ENCODE measurements at places on chromosomes 2 and 18.
A peak's percentile ranks its signal among the peaks of the same experiment; 100 is the strongest.

DNA sequence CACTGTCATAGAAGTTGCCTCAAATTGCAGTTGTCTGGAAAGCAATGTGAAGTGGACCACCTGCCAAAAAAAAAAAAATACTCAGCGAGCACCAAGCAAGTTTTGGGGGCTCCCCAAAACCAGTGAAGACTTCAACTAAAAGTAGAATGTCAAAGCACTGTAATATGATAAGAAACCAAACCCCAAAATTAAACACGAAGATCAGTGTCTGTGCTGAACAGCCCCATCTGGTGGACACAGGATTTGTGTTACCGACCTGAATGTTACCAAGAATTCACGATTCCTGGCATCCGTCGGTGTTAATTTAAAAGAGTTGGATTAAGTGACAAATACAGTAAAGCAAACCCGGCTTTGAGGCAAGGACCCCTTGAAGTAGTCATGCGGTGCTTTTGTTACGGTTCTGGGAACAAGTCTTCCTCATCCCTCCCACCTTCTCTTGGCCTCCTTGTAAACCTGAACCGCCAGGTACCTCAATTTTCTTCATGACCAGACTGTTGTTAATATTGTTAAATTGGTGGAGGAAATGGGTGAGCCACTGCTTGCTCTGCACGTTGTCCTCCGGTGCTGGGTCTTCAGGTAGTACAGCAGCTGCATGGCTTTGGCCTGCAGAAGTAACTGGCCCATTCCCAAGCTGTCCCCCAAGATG is 31.3 kb upstream of the SSB start:
- DNase-seq, result peak; percentile 46

GRCh38 chr2:32009516-32010256 is 1.1 kb downstream of the MEMO1 start:
- DNase-seq, result peak; percentile 26

DNA sequence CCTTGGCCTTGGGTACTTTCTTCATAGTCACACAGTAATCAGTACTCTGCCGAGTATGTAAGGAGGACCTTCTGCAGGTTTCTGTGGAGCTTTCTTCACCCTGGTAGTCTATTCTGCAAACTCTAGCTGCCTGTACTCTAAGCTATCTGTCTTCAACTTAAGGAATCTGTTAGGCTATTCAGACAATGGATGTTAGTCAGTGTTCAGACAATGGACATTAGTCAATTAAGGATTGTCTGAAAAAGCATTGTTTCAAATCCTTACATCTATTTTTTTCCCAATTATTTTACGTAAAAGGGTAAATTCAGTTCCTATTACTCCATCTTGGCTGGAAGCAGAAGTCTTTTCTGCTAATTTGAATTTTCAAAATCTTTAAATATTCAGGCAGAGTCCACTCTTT is 75.7 kb downstream of the WDR7 start:
- no peak for DNase-seq

DNA sequence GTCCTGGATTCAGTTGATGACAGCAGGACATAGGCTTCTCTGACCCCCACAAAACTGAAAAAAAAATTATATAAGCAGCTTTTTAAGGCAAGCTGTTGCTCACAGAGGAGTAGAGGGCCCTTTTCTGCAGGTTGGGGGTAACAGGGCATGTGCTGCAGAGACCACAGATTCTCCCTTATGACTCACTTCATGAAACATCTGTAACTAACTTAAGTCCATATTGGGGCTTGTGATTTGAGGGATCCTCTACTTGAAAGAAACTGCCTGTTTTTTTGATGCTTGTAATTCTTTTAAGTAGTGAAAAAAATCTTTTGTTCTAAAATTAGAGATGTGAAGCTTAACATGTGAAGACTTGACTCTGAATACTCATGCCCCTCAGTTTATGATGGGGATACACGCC is 33.4 kb downstream of the XRCC5 start:
- DNase-seq, result no peak

- DNase-seq, result no peak
These were observed 131.7 kb upstream of the SPOPL start for GRCh38 chr2:138369856-138370255.

- no peak for DNase-seq
These were observed 18.1 kb upstream of the DNAH7 start for GRCh38 chr2:196086517-196087368.

- DNase-seq, result no peak
These were observed 107.2 kb upstream of the L3MBTL4 start for GRCh38 chr18:6521803-6522418.

GRCh38 chr2:223475901-223476300 is 126.3 kb downstream of the SCG2 start:
- no peak for DNase-seq

- no peak for DNase-seq
These were observed 13.8 kb upstream of the POU3F3 start for GRCh38 chr2:104840156-104840555.

- DNase-seq, result no peak
These were observed 76.1 kb downstream of the RHBDD1 start for GRCh38 chr2:226911932-226912331.

- no peak for DNase-seq
These were observed 134.2 kb upstream of the NOL4 start for GRCh38 chr18:34358923-34359322.

GRCh38 chr18:31772699-31773098 is 12.0 kb upstream of the SLC25A52 start:
- no peak for DNase-seq

GRCh38 chr2:201267278-201268030 is 7.1 kb downstream of the CASP8 start:
- DNase-seq, result no peak

- DNase-seq, result no peak
These were observed 16.0 kb upstream of the CHRNA1 start for GRCh38 chr2:174780191-174780840.

GRCh38 chr2:26846334-26847306 is 1.3 kb upstream of the DPYSL5 start:
- DNase-seq, result peak; percentile 55

GRCh38 chr18:37476182-37476581 is 89.4 kb downstream of the CELF4 start:
- DNase-seq, result no peak

- DNase-seq, result no peak
These were observed 4.8 kb upstream of the ARHGAP15 start for GRCh38 chr2:143124445-143124844.

DNA sequence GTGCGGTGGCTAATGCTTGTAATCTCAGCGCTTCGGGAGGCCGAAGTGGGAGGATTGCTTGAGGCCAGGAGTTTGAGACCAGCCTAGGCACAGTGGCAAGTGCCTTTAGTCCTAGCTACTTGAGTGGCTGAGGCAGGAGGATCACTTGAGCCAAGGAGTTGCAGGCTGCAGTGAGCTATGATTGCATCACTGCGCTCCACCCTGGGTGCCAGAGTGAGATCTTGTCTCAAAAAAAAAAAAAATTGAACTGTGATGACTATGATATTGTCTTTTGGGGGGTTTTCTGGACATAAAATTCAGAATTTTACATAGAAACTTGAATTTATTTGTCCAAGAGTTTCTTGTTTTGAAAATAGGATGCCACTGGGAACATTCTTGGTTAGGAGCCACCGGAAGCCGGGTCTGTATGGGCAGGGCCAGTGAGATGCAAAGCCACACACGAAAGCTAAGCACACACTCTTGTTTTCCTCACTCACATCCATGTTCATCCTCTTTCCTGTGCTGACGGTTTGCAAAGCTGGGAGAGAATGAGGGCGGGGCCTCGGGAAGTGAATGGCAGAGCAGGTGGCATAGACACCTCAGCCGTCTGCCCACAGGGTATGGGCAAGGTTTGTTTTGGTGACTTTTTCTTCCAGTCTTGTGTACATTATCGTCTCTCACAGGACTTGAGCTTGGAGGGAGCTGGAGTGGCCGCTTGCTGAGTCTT is 12.6 kb downstream of the AGAP1 start:
- DNase-seq, result no peak

DNA sequence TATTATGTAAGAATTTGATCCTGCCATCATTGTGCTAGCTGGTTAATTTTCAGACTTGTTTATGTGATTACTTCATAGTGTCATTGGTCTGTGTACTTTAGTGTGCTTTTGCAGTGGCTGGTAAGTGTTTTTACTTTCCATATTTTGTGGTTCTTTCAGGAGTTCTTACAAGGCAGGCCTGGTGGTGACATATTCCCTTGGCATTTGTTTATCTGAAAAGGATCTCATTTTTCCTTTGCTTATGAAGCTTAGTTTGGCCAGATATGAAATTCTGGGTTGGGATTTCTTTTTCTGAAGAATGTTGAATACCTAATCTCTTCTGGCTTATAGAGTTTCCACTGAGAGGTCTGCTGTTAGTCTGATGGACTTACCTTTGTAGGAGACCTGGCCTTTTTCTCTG is 72.8 kb upstream of the MC4R start:
- no peak for DNase-seq

DNA sequence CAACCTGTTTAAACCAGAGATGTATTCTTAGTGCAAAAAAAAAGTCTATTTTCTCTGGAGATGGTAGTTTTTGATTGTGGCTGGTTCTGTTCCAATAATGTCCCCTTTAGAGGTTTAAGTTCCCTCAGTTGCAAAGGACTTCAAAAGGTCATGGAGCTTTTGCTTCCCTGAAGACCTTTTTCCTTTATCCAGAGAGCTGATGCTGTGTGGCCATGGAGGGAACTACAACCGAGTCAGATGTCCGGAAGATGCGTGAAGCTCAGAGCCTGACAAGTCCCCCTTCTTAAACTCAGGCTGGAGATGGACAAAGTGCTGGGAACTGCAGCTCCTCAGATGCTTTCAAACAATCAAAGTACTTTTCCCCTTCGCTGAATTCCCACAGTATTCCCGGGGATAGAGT is 176.1 kb downstream of the TMEM18 start:
- DNase-seq, result no peak
